ENCODE measurements at places on chromosomes 3 and 15. TPM values are rescaled to one million over a fixed set of nuclear protein-coding genes. Genes with fewer than 3 reads are reported as not detected.

The TMEM40 gene
- not detected for total RNA-seq

DNA sequence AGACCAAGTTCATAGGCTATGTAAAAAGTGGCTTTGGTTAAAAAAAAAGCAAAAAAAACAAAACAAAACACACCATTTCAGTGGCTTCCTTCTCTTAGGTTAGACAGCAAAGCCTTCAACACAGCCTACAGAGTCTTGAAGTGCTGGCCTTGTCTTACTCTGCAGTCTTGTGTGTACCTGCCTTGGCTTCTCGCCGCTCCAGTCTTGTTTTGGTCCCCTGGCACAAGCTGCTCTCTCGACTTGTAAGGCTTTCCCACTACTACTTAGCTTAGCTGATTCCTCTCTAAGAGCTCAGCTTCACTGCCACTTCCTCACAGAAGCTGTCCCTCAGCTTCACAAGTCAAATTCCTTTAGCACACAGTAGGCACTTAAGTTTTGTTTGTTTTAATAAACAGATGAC lies 63.0 kb downstream of the ST3GAL6 start:
- H3K36me3 ChIP-seq = peaks cover 2% of the 10 kb centered on the region
- H3K27me3 ChIP-seq = no peaks in the 10 kb centered on the region
- no peak overlapping the region for H3K27ac ChIP-seq
- no peak overlapping the region for H3K4me3 ChIP-seq
- DNase-seq = no peak

GRCh38 chr3:56621681-56622080 lies 61.4 kb downstream of the TASOR start:
- no peak overlapping the region for H3K27ac ChIP-seq
- no peaks in the 10 kb centered on the region for H3K4me1 ChIP-seq
- no peaks in the 10 kb centered on the region for H3K27me3 ChIP-seq
- no peak for DNase-seq
- peaks cover 34% of the 10 kb centered on the region for H3K36me3 ChIP-seq
- H3K4me3 ChIP-seq = no peak overlapping the region

DNA sequence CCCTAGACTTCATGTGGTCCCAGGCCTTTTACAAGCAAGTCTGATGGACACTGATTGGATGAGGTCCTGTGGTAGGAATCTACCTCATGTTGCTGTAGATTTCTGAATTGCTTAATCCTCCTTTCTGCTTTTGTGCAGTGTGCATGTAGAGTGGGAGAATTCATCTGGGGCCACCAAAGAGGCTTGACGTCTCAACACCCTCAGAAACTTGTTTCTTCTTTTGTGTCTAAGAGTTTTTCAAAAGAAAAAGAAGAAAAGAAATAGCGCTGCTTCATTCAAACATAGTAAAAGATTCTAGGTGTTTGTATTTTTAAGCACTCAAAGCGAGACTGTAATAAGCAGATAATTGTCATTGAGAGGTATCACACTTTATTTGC lies 46.2 kb downstream of the NR1D2 start:
- peaks cover 21% of the 10 kb centered on the region for H3K4me1 ChIP-seq
- no peak overlapping the region for H3K4me3 ChIP-seq
- no peak for DNase-seq
- no peaks in the 10 kb centered on the region for H3K27me3 ChIP-seq
- H3K36me3 ChIP-seq = no peaks in the 10 kb centered on the region

DNA sequence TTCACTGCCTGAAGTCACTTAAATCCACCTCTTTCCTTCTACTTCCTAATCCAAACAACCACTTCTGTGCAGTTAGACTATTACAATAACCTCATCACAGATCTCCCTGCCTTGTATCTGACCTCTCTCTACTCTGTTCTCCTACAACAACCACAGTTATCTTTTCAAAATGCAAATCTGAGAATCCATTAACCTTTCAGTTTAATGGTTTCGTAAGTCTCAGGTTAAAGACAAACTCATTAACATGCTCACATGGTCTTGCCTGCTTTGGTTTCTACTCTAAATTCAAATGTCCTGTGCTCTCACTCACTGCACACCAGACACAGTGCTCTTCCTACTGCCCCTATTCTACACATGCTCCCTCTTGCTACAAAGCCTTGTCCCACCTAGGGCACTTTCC lies 406.5 kb upstream of the THBS1 start:
- no peak for DNase-seq
- H3K4me1 ChIP-seq = peaks cover 17% of the 10 kb centered on the region
- no peak overlapping the region for H3K4me3 ChIP-seq
- H3K36me3 ChIP-seq = no peaks in the 10 kb centered on the region
- no peaks in the 10 kb centered on the region for H3K27me3 ChIP-seq

- peaks cover 24% of the 10 kb centered on the region for H3K4me1 ChIP-seq
- H3K36me3 ChIP-seq = no peaks in the 10 kb centered on the region
- no peaks in the 10 kb centered on the region for H3K27me3 ChIP-seq
- H3K4me3 ChIP-seq = no peak overlapping the region
These were observed 191.3 kb downstream of the XXYLT1 start for GRCh38 chr3:195079636-195080035.

- no peak for DNase-seq
- peaks cover 29% of the 10 kb centered on the region for H3K27me3 ChIP-seq
- H3K4me1 ChIP-seq = no peaks in the 10 kb centered on the region
- no peak overlapping the region for H3K4me3 ChIP-seq
These were observed 914 bp upstream of the PAQR5 start for GRCh38 chr15:69297642-69298353.

DNA sequence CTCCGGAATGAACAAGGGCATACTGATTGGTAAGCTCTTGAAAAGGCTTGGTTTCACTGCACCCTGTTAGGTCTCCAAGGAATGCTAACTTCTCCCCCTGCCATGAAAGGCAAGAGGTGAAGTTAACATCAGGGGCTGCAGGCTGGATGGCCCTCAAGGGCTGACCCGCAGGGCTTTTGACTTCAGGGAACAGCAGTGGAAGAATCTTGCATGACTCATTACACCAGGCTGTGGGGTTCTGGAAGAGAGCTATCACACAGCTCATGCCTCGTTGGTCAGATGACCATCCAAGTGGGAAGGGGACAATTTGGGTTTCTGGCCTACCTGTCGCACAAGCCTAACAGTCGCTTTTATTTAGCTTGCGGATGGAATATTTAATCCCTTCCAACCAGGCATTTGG lies 23.6 kb upstream of the ATG7 start:
- H3K27ac ChIP-seq = no peak overlapping the region
- no peak overlapping the region for H3K4me3 ChIP-seq
- H3K36me3 ChIP-seq = no peaks in the 10 kb centered on the region

DNA sequence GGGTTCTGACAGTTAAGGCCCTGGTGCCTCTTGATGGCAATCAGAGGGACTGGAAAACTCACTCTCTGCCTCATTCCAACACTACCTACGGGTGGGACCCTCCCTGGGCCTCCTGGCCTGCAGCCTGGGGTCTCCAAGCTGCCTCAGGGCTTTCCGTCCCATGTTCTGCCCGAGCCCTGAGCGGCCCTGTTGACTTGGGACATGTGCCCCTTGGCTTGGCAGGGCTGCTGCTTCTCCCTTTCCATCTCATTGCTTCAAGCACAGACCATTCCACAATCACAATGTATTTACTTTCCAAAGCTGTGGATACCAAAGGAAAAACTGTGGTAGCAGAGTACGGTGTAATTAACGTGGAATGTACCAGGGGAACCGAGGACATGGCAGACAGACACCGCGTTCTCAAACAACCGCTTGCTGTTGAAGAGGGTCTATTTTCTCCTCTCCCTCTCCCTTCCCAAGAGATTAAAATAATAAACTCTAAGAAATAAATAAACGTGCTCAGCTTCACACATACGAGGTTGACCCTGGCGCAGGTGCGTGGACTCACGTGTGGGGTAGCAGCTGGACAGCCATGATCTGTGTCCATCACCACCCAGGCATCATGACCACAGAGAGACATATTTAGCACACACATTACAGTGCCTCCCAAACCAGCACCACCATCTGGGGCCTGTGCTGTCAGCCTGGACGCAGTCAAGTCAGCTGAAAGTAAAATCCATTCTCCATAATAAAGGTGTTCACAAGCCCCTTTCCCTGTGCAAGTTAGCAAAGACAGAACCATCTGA lies 172.0 kb downstream of the XXYLT1 start:
- no peak overlapping the region for H3K4me3 ChIP-seq
- no peaks in the 10 kb centered on the region for H3K27me3 ChIP-seq
- H3K36me3 ChIP-seq = peaks cover 1% of the 10 kb centered on the region
- DNase-seq = no peak
- H3K4me1 ChIP-seq = peaks cover 36% of the 10 kb centered on the region
- no peak overlapping the region for H3K27ac ChIP-seq

DNA sequence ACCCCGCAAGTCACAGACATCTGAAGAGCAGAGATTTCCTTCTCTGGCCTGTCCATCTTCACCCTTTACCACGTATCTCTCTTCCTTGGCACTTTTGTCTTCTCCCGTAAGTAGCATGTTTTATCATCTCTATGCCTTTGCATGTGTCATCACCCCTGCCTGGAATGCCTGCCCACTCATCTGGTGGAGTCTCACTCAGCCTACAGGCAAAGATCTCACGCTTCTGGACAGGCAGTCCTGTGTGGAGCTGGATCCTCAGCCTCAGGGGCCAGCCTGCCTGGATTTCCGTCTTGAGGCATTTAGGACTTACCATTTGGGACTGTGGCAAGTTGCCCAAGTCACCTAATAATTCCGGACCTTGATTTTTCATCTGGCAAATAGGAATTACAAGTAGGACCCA lies 114.3 kb upstream of the CACNA2D3 start:
- H3K4me1 ChIP-seq = no peaks in the 10 kb centered on the region
- no peak overlapping the region for H3K27ac ChIP-seq
- DNase-seq = no peak

GRCh38 chr3:160129459-160130061 lies 95.7 kb upstream of the C3orf80 start:
- H3K4me1 ChIP-seq = peaks cover 28% of the 10 kb centered on the region
- peak; percentile 95 for DNase-seq
- H3K4me3 ChIP-seq = no peak overlapping the region
- H3K27ac ChIP-seq = peak overlapping the region; percentile 68
- H3K27me3 ChIP-seq = no peaks in the 10 kb centered on the region
- H3K36me3 ChIP-seq = no peaks in the 10 kb centered on the region

DNA sequence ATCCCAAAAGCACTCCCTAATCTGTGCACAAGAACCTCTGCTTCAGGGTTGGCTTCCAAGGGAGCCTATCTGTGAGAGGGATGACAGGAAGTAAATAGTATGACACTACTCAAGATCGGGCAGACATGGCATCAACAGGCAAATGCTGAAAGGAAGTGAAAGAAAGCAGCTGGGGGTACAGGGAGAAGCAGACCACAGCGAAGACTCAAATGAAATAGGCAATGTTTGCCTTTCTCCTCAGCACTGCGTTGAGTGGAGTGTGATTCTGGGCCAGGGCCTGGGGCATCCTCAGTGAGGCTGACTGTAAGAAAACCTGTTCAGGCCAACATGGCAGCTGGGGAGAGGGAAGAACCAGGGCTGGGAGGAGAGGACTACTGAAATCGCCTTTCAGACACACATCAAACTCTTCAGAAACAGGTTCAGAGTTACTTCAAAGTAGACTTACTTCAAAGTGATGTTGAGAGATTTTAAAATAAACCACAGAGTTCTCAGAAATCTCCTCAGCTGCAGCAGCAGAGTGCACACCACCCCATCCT lies 96.6 kb downstream of the SLC9A9 start:
- no peaks in the 10 kb centered on the region for H3K4me1 ChIP-seq
- peaks cover 3% of the 10 kb centered on the region for H3K27me3 ChIP-seq
- H3K4me3 ChIP-seq = no peak overlapping the region
- no peak overlapping the region for H3K27ac ChIP-seq
- no peaks in the 10 kb centered on the region for H3K36me3 ChIP-seq
- no peak for DNase-seq

GRCh38 chr3:189334064-189334920 lies 162.5 kb downstream of the TPRG1 start:
- no peaks in the 10 kb centered on the region for H3K36me3 ChIP-seq
- H3K4me1 ChIP-seq = no peaks in the 10 kb centered on the region
- H3K27ac ChIP-seq = no peak overlapping the region
- H3K4me3 ChIP-seq = no peak overlapping the region
- no peaks in the 10 kb centered on the region for H3K27me3 ChIP-seq

DNA sequence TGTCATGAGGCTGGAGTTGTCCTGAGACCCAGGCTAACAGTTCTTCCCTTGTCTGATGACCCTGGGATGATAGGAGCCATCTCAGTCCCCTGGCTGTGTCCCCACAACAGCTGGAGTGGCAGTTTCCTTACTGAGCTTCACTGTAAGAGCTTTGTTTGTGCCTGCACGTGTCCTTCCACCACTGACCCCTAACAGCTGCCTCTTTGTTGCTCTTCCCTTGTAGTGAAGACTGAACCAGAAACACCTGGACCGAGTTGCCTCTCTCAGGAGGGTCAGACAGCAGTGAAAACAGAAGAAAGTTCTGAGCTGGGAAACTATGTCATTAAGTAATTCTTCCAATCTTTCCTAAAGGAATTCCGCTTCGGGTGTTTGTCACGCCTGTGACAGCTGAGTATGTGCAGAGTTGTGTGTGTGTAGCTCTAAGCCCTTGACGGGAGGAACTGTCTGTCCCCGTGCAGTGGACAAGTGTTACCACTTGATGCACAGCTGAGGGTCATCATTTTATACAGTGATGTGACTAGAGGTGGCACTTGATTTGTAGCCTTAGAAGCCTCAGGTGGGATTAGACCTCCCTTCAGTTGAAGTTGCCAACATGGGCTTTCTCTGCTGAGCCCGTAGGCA lies 25.0 kb downstream of the MAP6D1 start:
- no peaks in the 10 kb centered on the region for H3K27me3 ChIP-seq
- no peak overlapping the region for H3K4me3 ChIP-seq
- DNase-seq = no peak
- no peak overlapping the region for H3K27ac ChIP-seq

Measured in endothelial cell of umbilical vein (primary cell).